Cardiac muscle cell (in vitro differentiated cells and primary cell): ENCODE measurements at places on chromosomes 2 and 18.

GRCh38 chr2:5236249-5236648, 455.9 kb upstream of the SOX11 start:
- no peak for DNase-seq

DNA sequence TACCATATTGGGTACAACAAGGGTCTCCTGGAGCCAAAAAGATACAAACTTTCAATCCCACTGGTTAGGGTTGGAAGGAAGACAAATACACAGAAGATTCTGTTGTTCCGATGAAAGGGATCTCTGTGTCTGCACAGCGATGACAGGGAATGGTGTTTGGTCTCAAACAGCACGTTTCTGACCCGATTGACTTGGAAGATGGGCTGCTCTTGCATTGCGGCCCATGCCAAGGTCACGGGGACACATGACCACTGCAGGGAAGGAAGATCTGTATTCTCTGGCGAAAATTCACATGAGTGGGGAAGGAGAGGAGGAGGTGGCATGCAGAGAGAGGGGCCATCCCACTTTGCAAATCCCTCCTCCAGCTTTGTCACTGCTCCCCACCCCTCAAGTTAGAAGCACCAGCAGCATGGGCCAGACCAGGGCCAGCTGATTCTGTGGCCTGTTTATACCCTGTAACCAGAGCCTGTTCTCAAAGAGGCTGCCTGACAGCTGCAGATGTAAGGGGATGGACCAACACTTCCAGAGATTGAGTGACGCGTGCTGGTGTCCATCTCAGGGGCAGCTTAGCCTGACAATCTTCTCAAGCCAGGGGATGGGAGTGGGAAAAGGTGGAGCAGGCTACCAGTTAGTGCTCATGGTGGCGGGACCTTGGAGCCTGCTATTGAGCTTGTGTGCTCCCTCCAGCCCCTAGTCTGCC, 57.2 kb downstream of the TNP1 start:
- no peak for DNase-seq

DNA sequence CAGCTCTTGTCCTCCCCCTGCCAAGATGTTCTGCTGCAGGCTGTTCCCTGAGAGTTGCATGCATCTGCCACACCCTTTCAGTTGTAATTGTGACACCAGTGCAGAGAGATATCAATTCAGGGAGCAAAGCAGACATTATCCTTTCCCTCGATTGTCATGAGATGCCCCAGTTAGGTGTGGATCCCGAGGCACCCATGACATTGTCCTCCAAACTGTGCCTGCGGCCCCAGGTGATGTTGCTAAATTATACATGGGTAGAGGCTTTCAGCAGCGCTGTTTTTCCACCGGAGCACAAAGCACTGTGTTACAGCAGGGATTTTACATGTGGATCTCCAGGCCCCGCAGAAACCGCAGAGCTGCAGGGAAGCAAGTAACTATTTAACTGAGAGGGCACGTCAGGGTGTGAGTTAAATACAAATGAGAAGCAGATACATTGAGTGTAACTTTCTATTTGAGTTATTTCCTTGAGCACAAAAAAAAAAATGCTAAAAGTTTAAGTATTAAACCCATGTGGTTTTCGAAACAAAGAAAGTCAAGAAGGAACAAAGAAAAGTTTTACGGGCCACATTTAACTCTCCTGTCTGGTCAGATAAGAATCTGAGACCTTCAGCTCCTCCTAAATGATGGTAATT, 90.3 kb upstream of the BCL2L11 start:
- DNase-seq, result no peak

DNA sequence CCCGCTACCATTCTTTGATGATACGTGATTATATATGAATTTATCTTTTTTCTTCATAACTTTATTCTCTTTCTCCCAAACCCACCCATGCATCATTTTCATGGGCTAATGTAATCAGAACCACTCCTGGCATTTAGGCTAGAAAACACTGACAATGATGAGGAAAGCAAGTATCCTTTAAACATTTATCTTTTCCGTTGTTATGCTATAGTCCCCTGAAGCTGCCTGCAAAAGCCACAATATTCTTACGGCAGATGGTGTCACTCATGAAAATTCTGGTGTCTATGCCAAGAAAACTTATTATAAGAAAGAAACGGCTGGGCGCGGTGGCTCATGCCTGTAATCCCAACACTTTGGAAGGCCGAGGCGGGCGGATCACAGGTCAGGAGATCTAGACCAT, 221.8 kb upstream of the CTAGE1 start:
- no peak for DNase-seq

- DNase-seq, result no peak
Measured at GRCh38 chr2:96877042-96877451, 7.2 kb upstream of the SEMA4C start.
